Thymus (tissue), 14 donors: ENCODE measurements at places on chromosomes 12 and 14.

- no peaks in the 10 kb centered on the region for H3K36me3 ChIP-seq
- H3K27ac ChIP-seq, result no peak overlapping the region
- H3K27me3 ChIP-seq, result no peaks in the 10 kb centered on the region
Measured at GRCh38 chr12:81819991-81820633, 61.0 kb upstream of the PPFIA2 start.

DNA sequence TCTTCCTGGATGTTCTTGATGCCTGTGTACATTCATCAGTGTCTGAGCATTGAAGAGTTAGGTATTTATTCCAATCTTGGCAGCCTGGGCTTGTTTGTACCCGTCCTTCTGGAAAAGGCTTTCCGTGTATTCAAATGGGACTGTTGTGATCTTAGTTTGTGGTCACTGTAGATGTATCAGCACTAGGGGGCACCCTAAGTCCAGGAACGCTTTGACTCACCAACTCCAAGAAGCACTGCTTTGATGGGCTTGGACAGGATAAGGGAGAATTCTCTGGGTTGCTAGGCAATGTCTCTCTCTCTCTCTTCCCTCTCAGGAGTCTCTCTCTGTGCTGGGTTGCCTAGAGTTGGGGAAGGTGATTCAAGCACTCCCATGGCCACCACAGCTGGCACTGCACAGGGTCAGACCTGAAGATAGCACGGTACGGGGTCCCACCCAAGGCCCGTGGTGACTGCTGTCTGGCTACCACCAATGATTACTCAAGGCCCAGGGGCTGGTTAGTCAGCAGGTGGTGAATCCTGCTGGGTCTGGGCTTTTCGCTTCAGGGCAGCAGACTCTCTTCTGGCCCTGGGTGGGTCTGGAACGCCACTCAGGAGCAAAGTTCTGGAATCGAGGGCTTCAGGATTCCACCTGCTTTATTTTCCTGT lies 211.1 kb upstream of the RGS6 start:
- peaks cover 21% of the 10 kb centered on the region for H3K36me3 ChIP-seq
- H3K4me3 ChIP-seq, result no peak overlapping the region
- H3K27ac ChIP-seq, result no peak overlapping the region
- H3K4me1 ChIP-seq, result no peaks in the 10 kb centered on the region
- H3K27me3 ChIP-seq, result no peaks in the 10 kb centered on the region
- peak; percentile 41 for DNase-seq

GRCh38 chr12:71958993-71959578 lies 20.4 kb downstream of the TPH2 start:
- H3K27me3 ChIP-seq, result no peaks in the 10 kb centered on the region
- DNase-seq, result no peak
- no peaks in the 10 kb centered on the region for H3K4me1 ChIP-seq
- no peak overlapping the region for H3K27ac ChIP-seq
- no peaks in the 10 kb centered on the region for H3K36me3 ChIP-seq
- H3K4me3 ChIP-seq, result no peak overlapping the region

DNA sequence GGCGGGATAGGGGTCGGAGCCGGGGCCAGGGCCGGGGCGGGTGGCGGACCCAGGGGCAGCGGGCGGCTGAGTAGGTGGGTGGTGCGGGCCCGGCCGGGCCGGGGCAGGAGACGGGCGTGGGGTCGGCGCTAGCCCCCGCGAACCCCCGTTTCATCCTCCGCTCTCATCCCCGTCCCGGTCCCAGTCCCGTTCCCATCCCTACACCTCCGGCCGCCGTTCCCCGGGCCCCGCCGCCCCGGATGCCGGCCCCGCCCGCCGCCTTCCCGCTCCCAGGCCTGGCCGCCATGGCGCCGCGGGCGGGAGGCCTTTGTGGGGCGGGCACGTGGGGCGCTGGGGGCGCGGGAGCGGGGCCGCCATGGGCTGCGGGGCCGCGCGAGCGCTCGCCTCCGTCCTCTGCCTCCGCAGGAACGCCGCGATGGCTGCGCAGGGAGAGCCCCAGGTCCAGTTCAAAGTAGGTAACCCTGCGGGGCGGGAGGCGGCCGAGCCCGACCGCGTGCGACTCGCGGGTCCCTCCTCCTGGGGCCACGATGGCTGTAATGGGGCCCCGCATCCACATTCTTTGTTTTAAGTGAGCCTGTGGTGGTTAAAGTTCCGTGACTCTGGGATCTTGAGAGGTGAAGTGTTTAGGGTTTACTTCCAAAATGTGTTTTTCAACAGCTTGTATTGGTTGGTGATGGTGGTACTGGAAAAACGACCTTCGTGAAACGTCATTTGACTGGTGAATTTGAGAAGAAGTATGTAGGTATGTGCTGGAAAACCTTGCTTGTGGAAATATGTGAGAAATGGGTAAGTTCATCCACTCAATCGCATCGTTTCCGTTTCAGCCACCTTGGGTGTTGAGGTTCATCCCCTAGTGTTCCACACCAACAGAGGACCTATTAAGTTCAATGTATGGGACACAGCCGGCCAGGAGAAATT lies 572 bp downstream of the RAN start:
- no peaks in the 10 kb centered on the region for H3K27me3 ChIP-seq
- H3K4me1 ChIP-seq, result peaks cover 25% of the 10 kb centered on the region
- peaks cover 43% of the 10 kb centered on the region for H3K36me3 ChIP-seq
- peak overlapping the region; percentile 90 for H3K27ac ChIP-seq
- peak overlapping the region; percentile 76 for H3K4me3 ChIP-seq
- peak; percentile 36 for DNase-seq

- no peaks in the 10 kb centered on the region for H3K27me3 ChIP-seq
- no peak for DNase-seq
- no peak overlapping the region for H3K27ac ChIP-seq
- H3K36me3 ChIP-seq, result no peaks in the 10 kb centered on the region
Measured at GRCh38 chr12:127293507-127294310, 973.3 kb upstream of the TMEM132C start.

- H3K36me3 ChIP-seq, result peaks cover 34% of the 10 kb centered on the region
- H3K27ac ChIP-seq, result no peak overlapping the region
- DNase-seq, result peak; percentile 65
- no peak overlapping the region for H3K4me3 ChIP-seq
- no peaks in the 10 kb centered on the region for H3K27me3 ChIP-seq
- no peaks in the 10 kb centered on the region for H3K4me1 ChIP-seq
Measured at GRCh38 chr12:68317047-68317667, 15.0 kb downstream of the MDM1 start.

- H3K4me3 ChIP-seq, result peak overlapping the region; percentile 96
- H3K36me3 ChIP-seq, result peaks cover 30% of the 10 kb centered on the region
- no peaks in the 10 kb centered on the region for H3K27me3 ChIP-seq
- H3K27ac ChIP-seq, result no peak overlapping the region
- peaks cover 11% of the 10 kb centered on the region for H3K4me1 ChIP-seq
Measured at GRCh38 chr14:77459072-77459723, 1.3 kb downstream of the AHSA1 start.

DNA sequence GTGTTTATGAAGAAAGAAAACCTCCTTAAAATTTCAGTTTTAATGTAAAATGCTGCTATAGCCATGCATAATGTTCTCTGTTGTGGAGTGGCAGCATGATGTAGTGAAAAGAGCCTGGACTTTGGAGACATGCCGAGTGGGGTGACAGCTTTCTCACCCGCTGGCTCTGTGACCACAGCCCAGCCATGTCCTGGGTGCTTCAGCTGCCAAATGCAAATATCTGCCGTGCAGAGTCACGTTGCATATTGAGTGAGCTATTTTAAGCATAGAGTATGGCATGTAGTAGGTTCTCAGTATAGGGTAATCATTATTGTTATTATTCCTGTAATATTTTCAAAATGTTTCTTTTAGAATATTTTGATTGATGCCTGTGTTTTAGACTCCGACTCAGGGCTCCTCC lies 15.5 kb upstream of the TCTN2 start:
- no peaks in the 10 kb centered on the region for H3K4me1 ChIP-seq
- no peaks in the 10 kb centered on the region for H3K27me3 ChIP-seq
- H3K27ac ChIP-seq, result no peak overlapping the region
- DNase-seq, result no peak
- H3K4me3 ChIP-seq, result no peak overlapping the region

- peak overlapping the region; percentile 74 for H3K27ac ChIP-seq
- peaks cover 14% of the 10 kb centered on the region for H3K4me1 ChIP-seq
- H3K27me3 ChIP-seq, result no peaks in the 10 kb centered on the region
- no peaks in the 10 kb centered on the region for H3K36me3 ChIP-seq
Measured at GRCh38 chr12:57888409-57889157, 42.1 kb upstream of the CTDSP2 start.

- no peak for DNase-seq
- H3K36me3 ChIP-seq, result no peaks in the 10 kb centered on the region
- H3K27ac ChIP-seq, result no peak overlapping the region
- no peak overlapping the region for H3K4me3 ChIP-seq
- no peaks in the 10 kb centered on the region for H3K4me1 ChIP-seq
Measured at GRCh38 chr12:106425061-106425702, 67.6 kb downstream of the POLR3B start.
